CD4-positive, alpha-beta T cell (primary cell): ENCODE measurements at places on chromosomes 5 and 9. TPM values are rescaled to one million over a fixed set of nuclear protein-coding genes. Genes with fewer than 3 reads are reported as not detected.

Gene RRAGA
- 34.7 TPM for total RNA-seq

Gene ALAD
- 14.5 TPM for total RNA-seq

Gene ABO
- total RNA-seq = 0.19 TPM

Gene DMRT3
- total RNA-seq = not detected

Gene TLX3
- total RNA-seq = not detected

Gene BDP1
- 31.9 TPM for total RNA-seq

Gene RORB
- total RNA-seq = not detected

DNA sequence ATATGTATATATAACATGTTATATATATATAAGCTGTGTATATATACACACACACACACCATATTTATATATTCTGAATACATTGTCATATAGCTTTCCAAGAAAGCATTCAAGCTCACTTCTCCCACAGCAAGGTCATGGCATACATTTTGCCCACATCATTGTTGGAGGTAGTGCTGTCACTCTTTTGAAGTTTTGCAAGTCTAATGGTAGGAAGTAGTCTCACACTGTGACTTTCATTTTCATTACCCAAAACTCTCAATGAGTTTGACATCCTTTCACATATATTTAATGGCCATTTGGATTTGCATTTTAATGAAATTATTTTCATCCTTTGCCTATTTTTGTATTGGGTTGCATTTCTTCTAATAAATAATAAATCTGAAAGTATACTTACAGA, 59.8 kb upstream of the COX7C start:
- no peak for DNase-seq

GRCh38 chr5:5572976-5573797, 150.7 kb downstream of the ICE1 start:
- no peak for DNase-seq
